Colonic mucosa (tissue), 4 donors: ENCODE measurements at places on chromosomes 7 and 10. TPM values are rescaled to one million over a fixed set of nuclear protein-coding genes. Genes with fewer than 3 reads are reported as not detected.

DNA sequence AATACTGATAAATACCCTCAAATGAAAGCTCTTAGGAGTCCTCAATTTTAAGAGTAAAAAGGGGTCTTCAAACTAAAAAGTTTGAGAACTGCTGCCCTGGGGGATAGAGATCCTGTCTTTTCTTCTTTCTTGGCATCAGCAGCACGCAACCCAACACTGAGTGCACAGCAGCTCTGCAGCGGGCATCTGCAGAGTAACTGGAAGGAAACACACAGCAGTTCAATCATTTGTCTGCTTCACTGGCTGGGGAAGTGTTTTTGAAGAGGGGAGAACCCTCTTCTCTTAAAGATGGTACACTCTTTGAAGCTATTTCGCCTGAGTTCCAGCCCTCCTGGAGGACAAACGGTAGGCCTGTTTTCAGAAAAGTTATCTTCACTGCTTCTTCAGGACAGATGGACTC, 193.6 kb downstream of the FGFR2 start:
- DNase-seq, result no peak

GRCh38 chr10:22700489-22700888, 13.9 kb downstream of the PIP4K2A start:
- no peak for DNase-seq

PAPOLB gene
- not detected for total RNA-seq

XRCC2 gene
- 7.3 TPM for total RNA-seq

DNA sequence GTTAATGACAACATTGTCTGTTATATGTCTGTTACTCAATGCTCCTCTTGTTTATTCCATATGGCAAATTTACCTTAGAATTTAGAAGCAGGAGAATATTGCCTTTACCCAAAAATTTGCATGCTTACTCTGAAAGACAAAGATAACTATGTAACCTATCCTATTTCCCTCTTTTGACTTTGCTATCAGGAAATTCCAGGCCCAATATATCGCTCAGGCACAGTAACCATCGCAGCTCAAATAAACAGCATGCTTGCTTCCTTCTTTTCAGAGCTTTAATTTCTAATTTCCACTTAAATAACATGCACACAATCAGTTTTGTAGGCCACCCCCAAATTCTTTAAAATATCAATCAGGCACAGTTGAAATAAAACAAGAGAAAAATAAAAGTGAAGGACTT, 57.8 kb downstream of the EBLN1 start:
- no peak for DNase-seq

SPDYE2 gene
- total RNA-seq, result not detected

DNA sequence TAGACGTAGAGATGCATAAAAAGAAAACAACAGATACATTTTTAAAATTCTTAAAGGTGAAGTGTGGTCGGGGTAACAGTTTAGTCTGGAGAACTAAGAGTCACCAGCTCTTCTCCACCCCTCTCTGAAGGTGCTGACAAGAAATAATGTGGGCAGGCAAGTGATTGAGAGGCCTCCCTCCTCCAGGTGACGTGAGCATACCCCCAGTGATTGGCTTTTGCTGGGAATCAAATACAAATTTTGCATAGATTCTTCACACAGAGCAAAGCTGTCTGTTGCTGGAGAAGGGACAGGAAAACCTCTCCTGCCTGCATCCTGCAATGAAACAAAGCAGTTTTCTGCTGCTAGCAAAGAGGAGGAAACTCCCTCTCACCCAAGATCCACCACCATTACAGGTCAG, 115.0 kb downstream of the DGKB start:
- no peak for DNase-seq

CYP3A4 gene
- 0.67 TPM for total RNA-seq

DNA sequence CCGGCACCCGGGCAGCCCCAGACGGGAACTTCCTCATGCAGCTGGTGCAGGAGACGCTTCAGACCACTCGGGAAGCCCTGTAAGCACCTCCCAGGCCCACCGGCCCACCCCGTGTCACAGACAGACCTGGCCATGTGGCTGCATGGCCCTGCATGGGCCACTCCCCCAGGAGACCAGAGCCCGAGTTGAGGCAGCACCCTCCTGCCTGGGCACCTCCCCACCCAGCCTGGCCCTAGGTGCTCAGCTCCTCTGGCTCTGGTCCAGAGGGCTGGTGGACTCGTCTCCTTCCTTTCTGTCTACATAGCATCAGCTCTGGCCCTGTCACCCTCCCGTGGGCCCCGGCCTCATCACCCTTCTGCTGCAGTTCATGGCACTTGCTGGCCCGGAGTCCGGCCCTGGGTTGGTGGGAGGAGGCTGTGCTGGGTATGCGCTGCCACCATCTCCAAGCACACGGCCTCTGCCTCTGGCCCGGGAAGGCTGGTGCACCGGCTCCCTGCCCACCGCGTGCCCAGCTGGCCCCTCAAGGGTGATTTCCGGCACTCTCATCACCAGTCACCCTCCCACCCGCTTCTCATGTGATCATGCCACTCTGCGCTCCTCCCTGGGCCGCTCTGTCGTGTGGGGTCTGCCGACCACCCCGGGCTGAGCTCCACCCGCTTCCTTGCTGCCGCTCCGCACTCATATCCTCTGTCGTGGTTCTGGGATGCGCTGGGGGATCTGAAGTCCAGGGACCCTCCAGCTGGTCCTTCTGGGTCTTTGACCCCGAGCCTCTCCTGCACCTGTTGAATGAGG, 53.1 kb upstream of the DPYSL4 start:
- DNase-seq, result no peak

GRCh38 chr7:22858640-22859561, 36.3 kb upstream of the TOMM7 start:
- DNase-seq, result no peak

DNA sequence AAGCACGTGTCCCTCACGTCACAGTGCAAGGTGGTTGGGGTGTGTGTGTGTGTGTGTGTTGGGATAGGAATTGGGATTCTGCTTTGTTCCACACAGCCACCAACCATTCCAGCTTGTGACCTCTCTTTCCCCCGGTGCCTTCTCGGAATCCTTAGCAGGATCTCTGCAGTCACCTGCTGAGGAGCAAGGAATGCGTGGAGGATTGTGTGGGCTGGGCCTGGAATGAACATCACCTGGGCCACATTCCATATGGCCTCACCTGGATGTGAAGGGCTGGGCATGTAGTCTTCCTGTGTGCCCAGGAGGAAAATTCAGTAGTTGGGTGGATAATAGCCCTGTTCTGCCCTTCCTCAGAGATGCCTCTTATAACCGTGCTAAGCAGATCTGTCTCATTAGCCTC, 113.8 kb downstream of the CHN2 start:
- DNase-seq, result no peak

ELAPOR2 gene
- total RNA-seq, result 11.8 TPM

TAS2R41 gene
- total RNA-seq, result not detected

ATRNL1 gene
- 2.9 TPM for total RNA-seq

GRCh38 chr10:12974078-12974477, 27.4 kb downstream of the CCDC3 start:
- DNase-seq, result no peak

- DNase-seq, result no peak
Measured at GRCh38 chr7:131109011-131109758, 218.5 kb upstream of the MKLN1 start.

SUN3 gene
- total RNA-seq, result not detected

PPP1R17 gene
- not detected for total RNA-seq

- DNase-seq, result no peak
Measured at GRCh38 chr7:129665013-129665401, 53.5 kb downstream of the NRF1 start.

CTNNA3 gene
- 0.37 TPM for total RNA-seq

GRCh38 chr10:78904196-78904595, 164.6 kb upstream of the ZMIZ1 start:
- DNase-seq, result peak; percentile 6

AKR1D1 gene
- total RNA-seq, result not detected

DNA sequence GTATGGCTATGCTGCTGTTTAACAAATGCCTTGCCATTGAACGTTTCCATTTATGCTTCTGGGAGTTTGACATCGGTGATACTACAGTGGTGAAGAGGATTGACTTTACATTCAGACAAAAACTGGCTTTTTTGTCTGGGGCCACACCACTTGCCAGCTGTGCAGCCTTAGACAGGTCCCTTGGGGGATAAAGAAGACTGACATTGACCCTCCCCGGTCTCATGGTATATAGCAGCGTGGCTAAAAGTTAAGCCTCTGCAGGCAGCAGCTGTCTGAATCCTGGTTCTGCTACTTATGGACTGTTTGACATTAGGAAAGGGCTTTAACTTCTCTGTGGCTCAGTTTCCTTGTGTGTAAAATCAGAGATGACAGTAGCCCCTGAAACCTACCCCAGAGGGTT, 42.0 kb upstream of the PTF1A start:
- DNase-seq, result no peak

COL28A1 gene
- total RNA-seq, result 1.2 TPM

- no peak for DNase-seq
Measured at GRCh38 chr7:159145490-159145855, 806 bp upstream of the VIPR2 start.

DNA sequence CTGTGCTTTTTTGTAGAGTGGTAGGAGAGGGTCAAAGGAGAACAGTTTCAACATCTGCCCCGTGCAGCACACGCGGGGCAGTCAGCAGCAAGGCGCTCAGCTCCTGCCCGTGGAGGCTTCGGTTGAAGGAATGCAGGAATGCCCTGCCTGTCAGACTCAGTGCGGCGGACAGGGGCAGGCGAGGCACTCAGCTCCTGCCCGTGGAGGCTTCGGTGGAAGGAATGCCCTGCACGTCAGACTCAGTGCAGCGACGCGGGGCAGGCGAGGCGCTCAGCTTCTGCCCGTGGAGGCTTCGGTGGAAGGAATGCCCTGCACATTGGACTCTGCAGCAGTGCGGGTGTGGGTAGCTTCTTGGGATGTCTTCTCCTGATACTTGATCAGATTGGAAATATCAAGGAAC, 37.0 kb downstream of the PPP2R2D start:
- DNase-seq, result no peak

DNA sequence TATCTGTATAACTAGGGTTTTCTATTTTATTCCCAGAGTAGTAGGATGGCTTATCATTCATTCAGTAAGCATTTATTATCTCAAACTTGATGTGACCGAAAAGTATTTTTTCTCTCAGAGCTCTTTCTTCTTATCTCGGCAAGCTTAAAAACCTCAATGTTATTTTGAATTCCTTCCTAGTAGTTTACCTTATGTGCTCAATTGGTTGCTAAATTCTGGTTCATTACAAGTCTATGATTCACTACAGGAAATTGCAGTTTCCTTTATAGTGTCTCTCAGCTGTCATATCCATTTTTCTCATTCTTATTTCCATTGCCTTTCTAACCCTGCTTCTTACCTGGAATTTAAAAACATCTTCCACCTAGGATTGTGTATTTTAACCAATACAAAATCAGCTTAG, 12.6 kb upstream of the ICA1 start:
- DNase-seq, result no peak

DNA sequence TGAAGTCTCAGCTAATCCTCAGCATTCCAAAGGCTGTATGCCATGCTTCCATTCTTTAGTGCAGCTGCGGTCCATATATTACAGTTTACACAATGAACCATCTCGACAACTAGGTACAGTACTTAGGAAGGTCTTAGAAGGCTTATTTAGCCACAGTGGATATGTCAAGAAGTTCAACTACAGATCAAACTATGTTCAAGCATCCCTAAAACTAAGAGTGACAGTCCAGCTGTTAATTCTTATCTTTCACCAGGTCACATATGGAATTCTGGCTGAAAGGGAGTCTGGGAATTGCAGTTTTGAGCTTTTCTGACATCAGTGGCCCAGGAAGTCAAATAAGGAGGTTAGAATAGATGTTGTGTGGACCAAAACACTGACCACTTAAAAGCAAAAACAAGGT, 106.8 kb downstream of the SDHAF3 start:
- DNase-seq, result no peak

LRRD1 gene
- not detected for total RNA-seq
